ENCODE measurements at places on chromosomes 6 and 20.

DNA sequence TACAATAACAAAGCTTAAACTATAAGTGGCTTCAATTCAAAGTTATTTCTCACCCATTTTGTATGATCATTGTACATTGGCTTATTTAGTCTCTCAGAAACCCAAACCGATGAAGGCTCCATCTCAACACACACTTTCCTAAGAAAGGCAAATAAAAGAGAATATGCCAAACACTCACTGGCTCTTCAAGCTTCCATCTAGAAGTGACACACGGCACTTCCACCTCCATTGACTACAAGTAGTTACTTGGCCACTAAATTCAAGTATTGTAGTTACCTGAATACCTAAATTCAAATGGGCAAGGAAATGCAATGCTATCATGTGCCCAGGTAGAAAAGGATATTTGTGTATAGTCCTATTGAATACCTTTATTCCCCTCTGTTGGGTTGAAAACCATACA, 170.6 kb downstream of the OGFRL1 start:
- no peak for DNase-seq

DNA sequence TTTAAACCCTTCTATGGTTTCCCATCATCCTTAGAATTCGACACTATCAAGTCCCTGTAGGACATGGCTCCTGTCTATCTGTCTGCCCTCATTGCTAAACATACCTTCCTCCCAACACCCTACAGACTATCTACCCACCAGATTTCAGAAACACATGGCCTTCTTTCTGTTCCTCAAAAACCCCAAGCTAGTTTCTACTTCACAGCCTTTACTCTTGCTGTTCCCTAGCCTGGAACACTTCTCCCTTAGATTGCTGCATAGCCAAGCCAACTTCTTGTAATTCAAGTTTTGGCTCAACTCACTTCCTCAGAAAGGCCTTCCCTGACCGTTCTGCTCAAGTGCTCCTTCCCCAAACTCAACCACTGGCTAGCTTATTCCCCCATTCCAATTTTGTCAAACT, 156.2 kb downstream of the BTBD9 start:
- DNase-seq = peak; percentile 82

GRCh38 chr6:100721256-100721655, 159.9 kb downstream of the ASCC3 start:
- DNase-seq = no peak

- peak; percentile 49 for DNase-seq
These were observed 671 bp downstream of the BPHL start for GRCh38 chr6:3119040-3119723.

- no peak for DNase-seq
These were observed 130.9 kb downstream of the DTNBP1 start for GRCh38 chr6:15531973-15532372.

GRCh38 chr20:41627611-41628244, 9.6 kb upstream of the CHD6 start:
- DNase-seq = no peak

- peak; percentile 82 for DNase-seq
These were observed 171.1 kb downstream of the MCHR2 start for GRCh38 chr6:99822741-99823512.

- no peak for DNase-seq
These were observed 31.3 kb upstream of the ZFAND3 start for GRCh38 chr6:37788259-37788658.

DNA sequence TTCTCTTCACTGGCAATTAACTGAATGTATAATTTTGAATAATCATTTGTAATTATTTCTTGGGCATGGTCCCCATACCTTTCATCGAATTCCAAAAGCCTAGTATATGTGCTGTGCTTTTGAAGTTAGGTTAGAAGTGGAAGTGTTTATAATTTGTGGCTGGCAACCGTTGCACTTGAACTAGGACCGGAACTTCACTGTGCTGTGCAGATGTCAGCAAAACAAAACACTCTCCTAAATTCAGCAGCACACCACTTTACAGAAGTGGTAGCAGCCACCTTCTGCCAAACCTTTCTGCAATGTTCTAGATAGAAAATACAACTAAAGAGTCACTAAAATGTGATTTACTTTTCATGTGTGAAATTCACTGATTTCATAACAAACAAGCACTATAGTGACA, 111.9 kb downstream of the FAM83B start:
- no peak for DNase-seq

GRCh38 chr6:168358842-168359420, 39.4 kb upstream of the DACT2 start:
- no peak for DNase-seq

DNA sequence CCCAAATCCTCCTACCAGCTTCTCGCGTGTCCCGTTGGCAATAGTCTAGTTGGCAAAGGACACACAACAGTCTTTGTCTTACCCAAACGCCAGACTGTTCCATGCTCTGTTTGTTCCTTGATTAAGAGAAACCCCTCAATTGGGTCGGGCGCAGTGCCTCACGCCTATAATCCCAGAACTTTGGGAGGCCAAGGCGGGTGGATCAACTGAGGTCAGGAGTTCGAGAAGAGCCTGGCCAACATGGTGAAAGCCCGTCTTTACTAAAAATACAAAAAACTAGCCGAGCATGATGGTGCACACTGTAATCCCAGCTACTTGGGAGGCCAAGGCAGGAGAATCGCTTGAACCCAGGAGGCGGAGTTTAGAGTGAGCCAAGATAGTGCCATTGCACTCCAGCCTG, 153.7 kb downstream of the GRM4 start:
- DNase-seq = no peak

DNA sequence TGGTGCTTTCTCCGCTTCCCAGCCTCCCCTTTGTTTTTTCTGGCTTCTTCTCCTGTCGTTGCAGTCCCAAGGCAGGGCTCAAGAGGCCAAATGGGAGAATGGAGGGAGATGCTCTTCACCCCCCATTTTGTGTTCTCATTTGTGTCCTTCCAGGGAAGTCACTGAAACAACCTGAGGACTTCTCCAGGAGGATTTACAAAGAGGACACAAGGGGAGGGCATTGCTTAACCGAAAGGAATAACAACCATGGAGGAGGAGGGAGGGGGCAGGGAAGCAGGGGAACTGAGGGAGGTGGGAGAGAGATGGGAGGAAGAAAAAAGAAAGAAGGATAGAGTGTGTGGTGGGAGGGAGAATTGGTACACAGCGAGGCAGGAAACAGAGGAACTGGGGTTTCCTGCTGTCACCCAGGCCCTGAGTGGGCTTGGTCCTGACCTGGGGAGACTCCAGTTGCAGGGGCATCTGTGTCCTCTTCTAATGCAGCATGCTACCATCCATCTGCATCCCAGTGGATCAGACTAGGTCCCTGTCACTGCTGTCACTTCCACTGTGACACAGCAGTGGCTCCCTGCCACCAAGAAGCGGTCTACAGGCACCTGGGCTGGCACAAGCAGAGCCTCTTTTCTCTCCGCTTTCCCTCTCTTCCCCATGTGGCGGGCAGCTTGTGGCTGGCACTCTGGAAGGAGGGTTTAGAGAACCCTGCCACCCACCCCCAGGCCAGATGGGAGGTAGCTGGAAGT, 17.1 kb upstream of the MLN start:
- no peak for DNase-seq

- DNase-seq = no peak
These were observed 182.8 kb downstream of the TBXT start for GRCh38 chr6:165984729-165985275.

GRCh38 chr20:23129891-23130621, 43.9 kb upstream of the CD93 start:
- no peak for DNase-seq

- peak; percentile 43 for DNase-seq
These were observed 22.2 kb downstream of the RIN2 start for GRCh38 chr20:19780261-19780660.

DNA sequence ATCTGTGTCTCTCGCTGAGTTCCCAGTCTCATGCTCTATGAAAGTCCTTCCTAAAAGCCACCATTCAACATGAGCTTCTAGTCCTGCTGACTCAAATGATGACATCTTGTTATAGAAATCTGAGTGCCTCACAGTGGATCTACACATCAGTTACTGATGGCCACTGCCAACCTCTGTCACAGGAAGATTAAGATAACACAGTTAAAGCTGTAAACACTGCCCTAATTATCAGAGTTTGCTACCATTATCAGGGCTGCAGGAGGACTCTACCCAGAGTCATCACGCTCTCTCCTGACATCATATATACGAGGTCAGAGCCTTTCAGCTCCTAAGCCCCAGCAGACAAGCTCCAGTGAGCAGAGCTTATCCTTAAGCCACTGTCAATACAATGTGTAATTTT, 63.2 kb downstream of the HIVEP2 start:
- no peak for DNase-seq

DNA sequence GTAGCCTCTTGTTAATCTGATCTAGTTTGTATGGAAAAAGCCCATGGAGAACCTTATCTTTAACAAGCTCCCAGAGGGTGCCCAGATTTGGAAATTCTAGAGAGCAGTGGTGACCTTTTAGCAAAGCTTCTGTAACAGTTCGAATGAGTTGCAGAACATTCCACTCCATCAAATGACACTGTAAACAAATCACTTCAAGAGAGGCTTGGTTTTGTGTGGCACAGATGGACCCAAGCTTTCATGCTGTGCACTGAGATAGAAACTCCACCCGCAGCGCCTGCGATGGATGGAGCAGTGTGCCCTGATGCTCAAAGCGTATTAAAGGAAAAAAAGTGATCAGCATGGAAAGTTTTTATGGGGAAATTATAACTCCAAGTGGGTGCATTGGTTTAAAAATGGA, 55.1 kb upstream of the ISM1 start:
- DNase-seq = peak; percentile 11

DNA sequence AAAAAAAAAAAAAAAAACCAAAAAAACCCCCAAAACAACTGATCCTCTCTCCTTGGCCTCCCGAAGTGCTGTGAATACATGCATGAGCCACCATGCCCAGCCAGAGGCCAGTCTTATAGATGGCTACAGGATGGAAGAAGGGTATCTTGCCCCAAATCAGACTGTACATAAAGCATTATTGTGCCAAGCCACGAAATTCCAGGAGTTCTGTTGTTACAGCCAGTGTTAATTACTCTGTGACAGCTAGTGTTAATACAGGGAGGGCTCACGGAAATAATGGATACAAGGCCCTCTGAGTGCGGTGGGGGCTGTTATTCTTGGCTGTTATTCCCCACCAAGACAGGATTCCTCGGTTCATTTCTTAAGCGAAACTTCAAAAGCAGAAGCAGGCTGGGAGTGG, 1.4 kb upstream of the CLPSL2 start:
- no peak for DNase-seq

Data from pons (tissue), 1 donor.